Thoracic aorta (tissue), 2 donors: ENCODE measurements at places on chromosomes 5 and 9.

DNA sequence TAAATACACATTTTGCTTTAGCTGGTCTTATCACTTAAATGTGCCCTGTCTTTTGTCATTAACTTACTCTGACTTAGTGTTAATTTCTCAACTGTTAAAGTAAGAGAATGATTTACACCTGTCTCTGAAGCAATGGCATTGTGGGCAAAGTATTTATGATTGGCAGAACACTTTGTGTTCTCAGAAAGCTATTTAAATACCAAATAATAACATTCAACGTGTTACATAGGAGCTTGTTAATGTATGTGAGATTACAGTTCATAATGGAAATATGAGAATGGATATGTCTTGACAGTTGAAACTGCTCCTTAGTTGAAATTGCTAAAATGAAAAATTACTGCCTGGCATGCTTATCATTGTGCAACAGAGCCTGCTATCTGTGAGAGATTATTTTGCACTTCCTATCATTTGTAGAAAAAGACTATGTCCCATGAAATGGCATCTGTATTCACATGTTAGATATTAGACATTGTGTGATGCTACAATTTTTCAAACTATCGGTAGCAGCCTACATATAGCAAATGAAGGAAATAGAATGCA lies 46.1 kb downstream of the PRR16 start:
- DNase-seq, result no peak

DNA sequence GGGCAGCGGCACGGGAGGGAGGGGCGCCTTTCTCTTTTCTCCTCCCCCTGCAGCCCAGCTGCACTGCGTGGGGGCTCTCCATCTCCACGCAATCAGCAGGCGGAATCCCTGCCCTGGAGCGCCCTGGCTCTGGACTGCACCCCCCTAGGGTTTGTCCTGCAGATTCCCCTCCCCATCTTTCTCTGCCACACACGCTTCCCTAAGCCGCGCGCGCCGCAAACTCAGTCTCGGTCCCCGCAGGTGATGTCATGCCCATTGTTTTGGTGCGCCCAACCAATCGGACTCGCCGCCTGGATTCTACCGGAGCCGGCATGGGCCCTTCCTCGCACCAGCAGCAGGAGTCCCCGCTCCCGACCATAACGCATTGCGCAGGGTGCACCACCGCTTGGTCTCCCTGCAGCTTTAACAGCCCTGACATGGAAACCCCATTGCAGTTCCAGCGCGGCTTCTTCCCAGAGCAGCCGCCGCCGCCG lies at the start of gene KCNN2:
Gene KCNN2, plus strand, starts transcription at position 347 of the 473 bp plus-strand sequence. Its CDS starts 70 bp downstream, at position 417.
- no peak for DNase-seq

DNA sequence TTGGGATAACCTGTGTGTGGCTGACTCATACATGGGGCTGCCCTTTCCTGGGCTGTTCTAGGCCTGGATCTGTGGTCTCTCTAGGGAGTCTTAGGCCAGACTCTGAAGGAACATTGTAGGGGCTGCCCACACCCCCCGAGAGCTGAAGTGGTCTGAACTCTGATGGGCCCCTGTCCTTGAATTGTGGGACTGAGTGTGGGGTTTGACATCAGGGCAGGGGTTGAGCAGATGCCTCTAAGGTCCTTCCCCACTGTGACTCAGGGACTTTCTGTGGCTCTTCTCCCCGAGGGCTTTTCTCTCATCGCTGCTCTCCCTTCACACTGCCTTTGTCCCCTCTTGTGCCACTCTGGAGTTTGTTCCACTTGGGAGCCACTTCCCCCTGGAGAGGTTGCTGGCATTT lies 215.0 kb downstream of the MELK start:
- no peak for DNase-seq

- DNase-seq, result no peak
Measured at GRCh38 chr5:38622723-38623129, 66.3 kb upstream of the LIFR start.

DNA sequence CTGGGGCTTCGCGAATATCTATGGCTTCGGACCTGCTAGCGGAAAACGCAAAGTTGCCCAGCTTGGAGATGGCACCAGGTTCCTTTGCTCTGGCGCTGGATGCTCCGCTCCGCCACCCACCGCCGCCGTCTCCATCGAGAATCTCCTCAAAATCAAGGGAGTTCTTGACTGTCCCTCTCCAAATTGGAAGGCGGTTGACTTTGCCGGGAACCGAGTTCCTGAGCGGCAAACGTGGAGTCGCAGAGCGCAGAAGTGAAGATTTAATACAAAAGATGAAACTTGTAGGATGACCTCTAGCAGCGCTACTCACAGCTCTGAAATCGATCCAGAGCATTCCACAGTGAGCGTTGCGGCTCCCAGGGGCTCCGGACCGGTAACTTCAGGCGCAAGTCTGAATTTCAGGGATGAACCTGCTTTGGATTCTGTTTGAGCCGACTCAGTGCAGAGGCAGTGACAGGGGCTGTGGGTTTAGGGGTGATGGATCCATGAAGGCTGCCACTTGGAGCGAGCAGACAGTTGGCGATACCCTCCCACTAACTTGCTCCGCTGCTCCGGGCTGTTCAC lies 1641.5 kb upstream of the C9orf72 start:
- DNase-seq, result no peak

DNA sequence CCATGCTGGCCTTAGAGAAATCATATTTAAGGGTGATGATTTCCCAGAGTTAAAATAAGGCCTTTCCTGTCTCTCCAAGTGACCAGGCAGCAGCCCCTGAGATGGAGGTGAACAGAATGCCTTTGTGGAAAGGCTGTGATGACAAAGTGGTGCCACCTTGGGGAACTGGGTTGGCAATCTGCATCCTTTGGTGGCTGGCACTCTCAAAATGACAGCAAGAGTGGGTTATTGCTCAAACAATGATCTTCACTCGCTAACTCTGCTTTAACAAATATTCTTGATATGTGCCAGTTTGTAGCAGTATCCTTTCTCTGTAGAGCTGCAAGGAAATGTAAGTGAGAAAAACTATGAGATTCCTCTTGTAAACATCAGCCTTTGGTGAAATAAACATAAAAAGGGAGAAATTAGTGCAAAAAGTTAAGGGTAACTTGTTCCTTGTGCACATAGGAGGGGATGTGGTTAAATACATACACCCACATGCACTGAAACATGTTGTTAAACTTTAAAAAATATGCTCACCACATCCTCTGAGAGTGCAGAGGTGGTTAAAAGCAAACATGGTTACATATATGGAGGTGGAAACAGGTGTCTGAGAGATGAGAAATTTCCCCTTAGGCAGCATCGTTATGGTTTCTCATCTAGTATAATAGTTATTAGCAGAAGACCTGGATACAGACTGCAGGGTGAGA lies 373.4 kb upstream of the CTNND2 start:
- no peak for DNase-seq

- DNase-seq, result no peak
Measured at GRCh38 chr9:129574911-129575585, 45.9 kb downstream of the C9orf50 start.

DNA sequence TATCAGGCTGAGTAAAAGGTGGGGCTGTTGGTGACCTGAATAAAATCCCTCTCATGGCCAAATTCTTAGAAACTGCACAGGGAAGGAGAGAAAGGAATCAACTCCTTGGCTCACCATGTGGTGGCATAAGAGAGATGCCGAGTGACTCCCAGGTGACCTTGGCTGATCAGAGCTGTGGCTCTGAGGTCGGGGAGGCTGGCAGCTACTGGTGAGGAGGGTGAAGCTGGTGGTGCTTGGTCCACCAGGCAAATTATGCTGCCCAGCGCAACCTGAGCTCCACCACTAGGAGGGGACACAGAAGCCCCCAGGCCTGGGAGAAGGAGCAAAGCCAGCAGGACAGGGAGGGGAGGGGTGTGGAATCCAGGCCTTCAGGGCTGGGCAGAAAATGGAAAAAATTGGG lies 111.2 kb upstream of the IL12B start:
- DNase-seq, result no peak

DNA sequence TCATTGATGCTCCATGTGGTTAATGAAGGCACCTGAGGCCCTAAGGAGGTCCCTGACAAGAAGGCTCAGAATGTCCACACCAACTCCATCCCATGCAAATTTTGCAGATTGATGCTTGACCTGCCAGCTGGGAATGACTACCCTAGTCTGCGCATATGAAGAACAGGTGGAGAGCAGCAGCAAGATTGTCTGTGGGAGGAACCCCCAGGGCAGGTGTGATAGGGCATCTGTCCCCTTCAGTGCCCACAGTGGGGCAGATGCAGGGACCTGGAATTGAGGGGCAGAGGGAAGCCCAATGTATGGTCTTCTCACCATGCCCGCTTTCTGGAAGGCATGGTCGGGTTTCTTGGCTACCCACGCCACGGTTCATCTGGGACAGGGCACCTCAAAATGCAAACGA lies 79.6 kb downstream of the MACROH2A1 start:
- no peak for DNase-seq

- no peak for DNase-seq
Measured at GRCh38 chr5:172175263-172175719, 12.7 kb downstream of the STK10 start.

DNA sequence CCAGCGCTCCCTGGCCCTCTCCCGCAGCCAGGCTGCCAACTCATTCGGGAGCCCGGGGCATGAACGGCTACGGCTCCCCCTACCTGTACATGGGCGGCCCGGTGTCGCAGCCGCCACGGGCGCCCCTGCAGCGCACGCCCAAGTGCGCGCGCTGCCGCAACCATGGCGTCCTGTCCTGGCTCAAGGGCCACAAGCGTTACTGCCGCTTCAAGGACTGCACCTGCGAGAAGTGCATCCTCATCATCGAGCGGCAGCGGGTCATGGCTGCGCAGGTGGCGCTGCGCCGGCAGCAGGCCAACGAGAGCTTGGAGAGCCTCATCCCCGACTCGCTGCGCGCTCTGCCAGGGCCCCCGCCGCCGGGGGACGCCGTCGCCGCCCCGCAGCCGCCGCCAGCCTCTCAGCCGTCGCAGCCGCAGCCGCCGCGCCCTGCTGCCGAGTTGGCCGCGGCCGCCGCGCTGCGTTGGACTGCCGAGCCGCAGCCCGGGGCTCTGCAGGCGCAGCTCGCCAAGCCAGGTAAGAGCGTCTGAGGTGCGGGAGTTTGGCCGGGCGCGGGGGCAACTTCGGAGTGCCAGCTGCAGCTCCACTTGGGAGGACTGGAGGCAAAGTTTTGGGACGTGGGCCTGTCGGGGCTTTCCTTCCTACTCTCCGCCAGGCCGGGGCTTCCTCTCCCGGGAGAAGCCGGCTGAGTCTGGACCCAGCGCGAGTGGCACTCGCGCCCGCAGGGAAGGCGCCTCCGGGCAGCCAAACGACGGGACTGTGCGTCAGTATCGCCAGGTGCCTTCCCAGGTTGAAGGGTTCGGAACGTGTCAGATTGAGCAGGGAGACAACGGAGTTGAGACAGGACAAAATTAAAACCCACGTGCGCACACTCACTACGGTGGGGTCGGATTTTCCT lies 735 bp downstream of the DMRT3 start:
- DNase-seq, result no peak

- DNase-seq, result no peak
Measured at GRCh38 chr5:132499440-132500243, 9.1 kb upstream of the IRF1 start.

GRCh38 chr9:9558907-9559306 lies 1053.9 kb downstream of the PTPRD start:
- DNase-seq, result no peak

DNA sequence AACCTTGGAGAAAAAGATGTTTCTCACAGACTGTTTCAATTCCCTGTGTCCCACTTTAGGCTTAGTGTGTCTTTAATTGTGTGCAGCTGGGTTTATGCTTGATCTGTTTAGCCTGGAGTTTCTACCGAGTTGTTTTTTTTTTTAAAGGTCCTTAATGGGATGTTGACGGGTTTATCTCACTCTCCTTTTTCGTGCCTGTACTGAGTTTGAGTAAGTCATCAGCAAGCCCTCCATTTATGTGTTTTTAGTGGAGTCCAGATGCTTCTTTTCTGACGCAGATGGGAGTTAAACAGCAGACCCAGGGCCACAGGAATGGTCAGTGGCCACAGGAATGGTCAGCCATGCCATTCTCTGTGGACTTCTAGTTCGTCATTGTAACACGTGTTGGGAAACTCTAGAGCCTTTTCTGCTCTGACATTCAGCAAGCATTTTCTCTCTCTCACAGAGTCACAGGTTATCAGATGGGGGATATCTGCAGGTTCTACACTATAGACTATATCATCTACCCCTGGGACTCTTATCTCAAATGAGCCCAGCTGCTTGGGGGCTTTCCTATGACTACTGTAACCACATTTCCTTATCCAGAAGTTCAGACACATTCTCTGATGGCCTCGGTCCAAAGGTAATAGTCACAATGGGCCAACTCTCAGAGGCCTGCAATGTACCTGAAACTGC lies 190.5 kb downstream of the TTLL11 start:
- DNase-seq, result no peak

- no peak for DNase-seq
Measured at GRCh38 chr9:87213948-87214347, 266.6 kb upstream of the GAS1 start.

GRCh38 chr5:108940506-108940905 lies 192.8 kb downstream of the FER start:
- DNase-seq, result no peak

- no peak for DNase-seq
Measured at GRCh38 chr5:78985116-78985724, at the start of gene ARSB. Gene ARSB (minus strand): TSS chr5:78985310. CDS start chr5:78985248, 62 bp downstream.

GRCh38 chr9:133742849-133743444 lies 4.8 kb upstream of the SARDH start:
- no peak for DNase-seq

DNA sequence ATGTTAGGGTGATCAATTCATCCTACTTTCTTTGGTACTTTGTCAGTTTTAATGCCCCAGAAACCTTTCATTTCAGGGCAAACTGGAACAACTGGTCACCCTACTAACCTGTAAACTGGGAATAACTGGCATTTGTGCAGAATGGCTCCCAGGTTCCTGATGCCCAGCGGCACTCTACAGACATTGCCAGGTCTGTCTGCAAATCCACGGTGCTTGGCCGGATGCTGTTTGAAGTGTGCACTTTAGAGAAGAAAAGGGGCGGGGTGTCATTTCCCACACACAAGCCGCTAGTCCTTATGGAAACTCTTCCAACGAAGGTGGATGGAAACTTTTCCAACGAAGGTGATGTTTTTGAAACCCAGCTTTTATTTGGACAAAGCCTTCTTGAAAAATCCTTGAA lies 49.9 kb upstream of the OTULINL start:
- DNase-seq, result no peak

- DNase-seq, result no peak
Measured at GRCh38 chr5:51748647-51749046, 365.4 kb downstream of the ISL1 start.

- no peak for DNase-seq
Measured at GRCh38 chr9:20623021-20623747, 885 bp upstream of the MLLT3 start.

GRCh38 chr9:98057138-98057799 lies 737 bp downstream of the NANS start:
- DNase-seq, result no peak
